K562 (cell line): ENCODE measurements at places on chromosomes 1 and 21. TPM values are rescaled to one million over a fixed set of nuclear protein-coding genes. Genes with fewer than 3 reads are reported as not detected.

DNA sequence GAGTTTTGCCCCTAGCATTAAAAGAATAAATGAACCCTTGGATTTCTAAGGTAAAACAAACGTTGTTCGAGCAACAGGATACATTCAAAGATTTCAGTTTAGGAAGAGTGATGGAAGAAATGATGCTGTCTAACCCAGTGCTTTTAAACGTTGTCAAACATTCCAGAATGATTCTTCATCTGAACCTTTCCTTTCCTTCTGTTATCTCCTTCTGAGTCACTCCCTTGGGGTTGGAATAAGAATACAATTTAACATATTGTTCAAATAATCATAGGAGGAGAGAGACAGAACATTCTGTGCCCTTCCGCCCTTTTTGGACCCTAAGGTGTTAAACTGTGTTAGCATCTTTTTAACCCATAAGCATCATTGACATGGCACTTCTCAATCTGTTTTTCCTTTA, 61.1 kb upstream of the RCOR3 start:
- no peak for DNase-seq

- no peak for DNase-seq
These were observed 329.1 kb downstream of the USP25 start for GRCh38 chr21:16058896-16059295.

The OLFML3 gene
- 0.13 and 0.16 TPM in 2 replicates for total RNA-seq

DNA sequence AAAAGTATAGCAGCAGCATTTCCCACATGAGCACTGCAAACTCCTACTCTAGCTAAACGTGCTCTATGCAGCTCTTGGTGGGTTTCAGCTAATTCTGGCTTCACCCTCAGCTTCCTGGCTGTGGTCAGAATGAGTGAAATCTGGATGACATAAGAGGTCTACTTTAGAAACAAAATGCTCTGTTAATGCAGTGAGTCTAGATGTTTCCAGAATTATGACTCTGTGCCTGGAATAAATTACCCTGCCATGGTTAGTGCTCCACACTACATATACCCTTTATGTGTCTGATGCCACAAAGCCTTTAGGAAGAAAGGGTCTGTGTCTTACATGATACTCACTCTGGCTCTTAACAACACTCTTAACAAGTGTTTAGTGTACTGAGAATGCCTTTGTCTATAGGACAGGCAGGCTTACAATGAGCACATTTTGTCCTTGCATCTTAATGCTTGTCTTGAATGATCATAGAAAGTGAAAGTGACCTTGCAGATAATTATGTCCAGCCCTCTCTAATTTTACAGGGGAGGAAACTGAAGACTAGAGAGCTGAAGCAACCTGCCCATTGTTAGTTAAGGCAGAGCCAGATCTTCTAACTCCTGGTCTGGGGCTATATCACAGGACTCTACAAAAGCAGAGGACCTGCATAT, 9.2 kb downstream of the S100A10 start:
- no peak for DNase-seq

The TEX38 gene
- not detected in 2 replicates for total RNA-seq

DNA sequence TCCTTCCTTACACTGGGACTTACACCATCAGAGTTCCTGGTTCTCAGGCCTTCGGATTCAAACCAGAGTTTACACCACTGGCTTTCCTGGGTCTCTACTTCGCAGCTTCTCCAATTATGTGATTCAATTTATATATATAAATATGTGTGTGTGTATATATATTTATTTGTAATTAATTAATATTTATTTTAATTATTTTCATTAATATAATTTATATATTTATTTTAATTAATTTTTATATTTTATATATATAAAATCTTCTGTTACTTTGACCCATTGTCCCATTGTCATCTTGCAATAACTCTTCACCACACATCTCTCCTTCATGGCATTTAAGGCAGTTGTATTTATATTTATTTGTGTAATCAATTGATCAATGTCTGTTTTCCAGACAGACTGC, 28.4 kb upstream of the ST6GALNAC3 start:
- no peak for DNase-seq

- no peak for DNase-seq
These were observed 1.7 kb downstream of the HCRTR1 start for GRCh38 chr1:31618916-31619846.

DNA sequence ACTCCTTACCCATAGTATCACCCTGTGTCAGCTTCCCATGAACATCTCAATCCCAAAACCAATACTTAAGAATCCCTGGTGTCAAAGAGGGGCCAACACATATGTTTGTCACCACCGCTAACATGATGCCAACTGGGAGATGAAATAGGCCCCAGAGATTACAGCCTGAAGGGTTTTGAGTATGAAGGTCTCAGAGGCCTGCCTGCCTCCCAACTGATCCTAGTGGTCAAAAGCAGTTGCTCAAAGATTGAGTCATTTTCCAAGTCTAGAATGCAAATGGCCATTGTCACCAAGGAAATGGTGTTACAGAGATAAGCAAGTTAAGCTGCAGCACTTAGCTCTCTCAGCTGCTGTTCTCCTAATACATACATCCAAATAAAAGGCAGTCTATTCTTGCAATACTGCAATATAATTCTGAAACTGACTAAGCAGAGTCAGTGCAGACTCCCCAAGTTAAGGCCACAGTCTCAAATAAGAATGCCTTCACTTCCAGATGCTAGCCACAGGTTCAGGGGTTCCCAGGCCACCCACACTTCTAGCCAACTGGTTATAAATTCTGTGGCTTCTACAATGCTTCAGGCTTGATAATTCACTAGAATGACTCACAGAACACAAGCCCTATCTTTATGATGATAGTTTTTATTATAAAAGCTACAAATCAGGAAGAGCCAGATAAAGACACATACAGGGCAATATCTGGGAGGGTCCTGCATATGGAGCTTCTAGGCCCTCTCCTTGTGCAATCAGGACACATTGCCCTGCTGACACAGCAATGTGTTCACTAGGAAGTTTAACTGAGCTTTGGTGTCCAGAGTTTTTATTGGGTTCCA, 18.7 kb downstream of the DUSP10 start:
- DNase-seq, result peak; percentile 84

DNA sequence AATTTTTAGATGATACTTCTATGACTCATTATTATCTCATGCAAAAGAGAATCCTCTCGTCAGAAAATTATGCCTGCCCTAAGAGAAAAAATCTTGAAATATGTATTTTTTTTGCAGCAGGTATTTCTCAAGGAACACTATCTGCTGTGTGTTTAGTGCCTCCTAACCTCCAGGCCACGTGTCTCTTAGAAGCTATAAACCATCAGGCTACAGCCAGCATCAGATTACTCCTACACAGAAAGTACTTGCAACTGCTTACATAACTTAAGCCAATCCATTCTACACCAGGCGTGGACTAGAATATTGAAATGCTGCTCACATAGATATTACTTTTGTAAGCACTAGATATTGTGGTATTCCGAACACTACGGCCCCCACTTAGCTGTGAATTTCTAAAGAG, 933.4 kb downstream of the PLA2G4A start:
- no peak for DNase-seq

The L1TD1 gene
- 0.09 and 0.31 TPM in 2 replicates for total RNA-seq

- DNase-seq, result peak; percentile 23
These were observed 167.3 kb downstream of the ZZZ3 start for GRCh38 chr1:77514921-77515776.

- DNase-seq, result no peak
These were observed 83.5 kb downstream of the SYF2 start for GRCh38 chr1:25148673-25149300.

GRCh38 chr21:45519182-45519581, 23.1 kb downstream of the SLC19A1 start:
- no peak for DNase-seq

DNA sequence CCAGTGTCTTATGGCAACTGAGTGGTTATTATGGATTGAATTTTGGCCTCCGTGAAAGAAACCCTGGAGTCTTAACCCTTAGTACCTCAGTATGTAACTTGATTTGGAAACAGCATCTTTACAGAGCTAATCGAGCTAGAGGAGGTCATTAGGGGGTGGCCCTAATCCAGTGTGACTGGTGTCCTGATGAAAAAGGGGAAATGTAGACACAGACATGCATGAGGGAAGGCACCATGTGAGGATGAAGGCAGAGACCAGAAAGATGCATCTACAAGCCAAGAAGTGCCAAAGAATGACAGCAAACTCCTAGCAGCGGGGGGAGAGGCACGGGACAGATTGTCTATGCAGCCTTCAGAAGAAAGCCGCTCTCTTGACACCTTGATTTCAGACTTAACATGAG, 14.7 kb downstream of the DOP1B start:
- no peak for DNase-seq

DNA sequence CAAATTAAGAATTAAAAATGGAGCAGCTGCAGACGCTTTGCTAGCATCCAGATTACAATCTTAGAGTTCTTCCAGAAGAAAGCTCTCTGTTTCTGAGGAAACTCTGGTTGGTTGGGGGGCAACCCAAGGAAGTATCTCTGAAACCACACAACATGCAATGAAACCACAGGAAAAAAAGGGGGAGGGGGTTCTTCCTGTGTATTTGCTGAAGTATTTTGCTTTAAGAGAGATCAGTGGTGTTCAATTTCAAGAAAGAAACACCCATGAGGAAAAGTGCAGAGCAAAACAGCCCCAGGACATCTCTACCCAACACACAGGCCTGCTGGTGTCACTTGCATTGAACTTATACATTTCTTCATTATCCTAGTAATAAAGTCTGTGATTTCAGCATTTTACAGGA, 19.7 kb upstream of the TIAM1 start:
- DNase-seq, result no peak

- no peak for DNase-seq
These were observed 36.7 kb upstream of the DIP2A start for GRCh38 chr21:46421756-46422555.

The B3GALT2 gene
- total RNA-seq, result 0.07 TPM in 1 of 2 replicates, not detected in the other

DNA sequence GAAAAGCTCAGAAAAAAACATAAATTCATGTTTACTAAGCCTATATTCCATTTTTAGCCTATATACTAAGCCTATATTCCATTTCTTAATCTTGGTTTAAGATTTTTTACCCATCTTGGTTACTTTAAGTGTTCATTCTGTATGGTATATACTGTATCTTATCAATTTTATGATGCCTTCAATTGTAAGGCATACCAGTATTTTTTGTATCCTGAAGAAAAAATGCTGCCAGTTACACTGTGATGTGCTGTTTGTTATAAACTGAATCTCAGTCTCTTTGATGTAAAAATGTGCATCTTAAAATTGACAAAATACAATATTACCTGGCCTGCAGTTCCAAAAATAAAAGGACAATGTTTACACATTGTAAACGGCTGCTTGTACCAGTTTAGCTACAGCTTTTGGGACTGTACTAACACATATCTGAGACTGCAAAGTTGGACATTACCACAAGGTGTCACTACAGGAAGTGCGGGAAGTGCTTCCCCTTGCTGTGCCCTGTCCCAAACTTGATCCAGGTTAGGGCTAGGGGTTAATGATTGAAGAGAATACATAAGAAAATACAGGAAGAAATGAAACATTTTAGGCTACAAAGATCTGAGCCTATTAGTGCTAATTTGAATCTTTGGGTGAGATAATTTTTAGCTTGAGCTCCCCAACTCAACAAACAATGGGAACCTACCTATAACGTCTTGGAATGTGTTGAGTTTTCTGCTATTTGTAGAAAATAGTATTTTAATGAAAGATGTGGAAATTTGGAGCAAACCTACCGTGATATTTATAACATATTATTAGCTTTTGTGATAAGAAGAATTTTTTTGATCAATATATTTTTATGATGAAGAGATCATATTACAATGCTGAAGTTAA, 108.9 kb downstream of the LBR start:
- DNase-seq, result peak; percentile 21

GRCh38 chr1:2570332-2570731, 14.2 kb downstream of the TNFRSF14 start:
- DNase-seq, result no peak

DNA sequence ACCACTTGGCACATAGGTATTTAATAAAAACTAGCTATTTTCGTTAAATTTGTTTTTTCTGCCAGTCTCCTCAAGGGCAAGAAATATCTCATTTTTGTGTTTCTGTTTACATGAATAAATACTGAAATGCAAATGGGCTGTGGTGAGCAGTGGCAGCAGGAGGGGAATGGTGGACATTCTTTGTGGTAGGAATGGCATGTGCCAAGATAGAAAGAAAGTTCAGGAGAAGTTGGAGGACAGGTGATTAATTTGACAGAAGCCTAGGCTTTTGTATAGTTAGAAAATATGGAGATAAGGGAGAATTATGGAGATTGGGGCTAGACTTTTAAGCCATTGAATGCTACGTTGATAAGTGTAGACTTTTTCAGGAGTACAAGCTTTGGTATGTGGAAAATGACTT, 8.6 kb downstream of the RAP1A start:
- DNase-seq, result no peak

- DNase-seq, result no peak
These were observed 64.2 kb downstream of the IRF2BP2 start for GRCh38 chr1:234545517-234546386.

DNA sequence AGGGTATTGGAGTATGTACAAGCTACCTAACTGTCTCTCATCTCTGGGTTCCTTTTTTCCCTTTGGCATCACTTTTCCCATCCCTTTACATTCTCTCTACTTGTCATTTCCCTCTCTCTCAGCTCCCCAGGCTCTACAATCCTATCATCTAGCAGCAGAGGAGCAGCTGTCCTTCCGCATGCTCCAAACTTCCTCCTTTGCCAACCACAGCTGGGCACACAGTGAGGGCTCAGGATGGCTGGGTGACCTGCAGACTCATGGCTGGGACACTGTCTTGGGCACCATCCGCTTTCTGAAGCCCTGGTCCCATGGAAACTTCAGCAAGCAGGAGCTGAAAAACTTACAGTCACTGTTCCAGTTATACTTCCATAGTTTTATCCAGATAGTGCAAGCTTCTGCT, 561 bp downstream of the CD1E start:
- DNase-seq, result no peak

The CD1D gene
- total RNA-seq, result 0.07 TPM in 1 of 2 replicates, not detected in the other

The METTL18 gene
- 9.9 and 11.7 TPM in 2 replicates for total RNA-seq

- DNase-seq, result peak; percentile 23
These were observed 29.7 kb downstream of the SLC45A1 start for GRCh38 chr1:8347635-8348034.

DNA sequence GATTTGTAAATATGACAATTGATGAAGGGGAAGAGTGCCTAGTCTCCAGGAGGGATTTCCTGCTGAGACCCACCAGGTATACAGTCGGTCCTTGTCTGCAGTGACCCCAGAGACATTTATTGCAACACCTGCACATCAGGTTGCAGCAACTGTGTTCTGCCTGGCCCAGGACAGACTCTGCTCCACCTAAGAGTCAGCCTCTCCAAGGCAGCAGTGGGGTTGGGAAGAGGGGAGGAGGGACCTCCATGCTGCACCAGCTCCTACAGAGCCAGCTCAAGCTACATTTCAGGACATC, 120.4 kb upstream of the IRF2BP2 start:
- DNase-seq, result no peak

The ATAD3C gene
- total RNA-seq, result 0.18 and 0.60 TPM in 2 replicates

- no peak for DNase-seq
These were observed 115.1 kb downstream of the SLC16A1 start for GRCh38 chr1:112840631-112841624.

DNA sequence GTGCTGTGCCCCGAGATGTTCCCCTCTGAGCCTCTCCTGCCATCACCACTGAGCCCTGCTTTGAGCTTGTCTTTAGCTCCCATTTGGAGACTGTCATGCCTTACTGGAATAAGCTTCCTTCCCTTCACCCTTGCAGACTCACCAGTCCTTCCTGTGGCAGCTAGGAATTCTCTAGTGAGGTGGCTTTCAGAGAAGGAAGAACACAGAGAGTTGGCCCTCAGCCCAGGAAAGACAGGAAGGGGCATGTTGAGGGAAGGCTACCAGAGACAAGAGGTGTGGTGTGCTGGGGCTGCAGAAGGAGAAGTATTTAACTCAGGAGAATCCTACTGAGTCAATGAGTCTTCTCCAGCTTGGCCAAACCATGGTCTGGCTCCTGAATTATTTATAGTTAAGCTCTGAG, 76.3 kb downstream of the UCK2 start:
- no peak for DNase-seq

The CD101 gene
- 0.35 and 0.36 TPM in 2 replicates for total RNA-seq
